ENCODE measurements at places on chromosomes 6 and 20.

GRCh38 chr20:15674253-15675060 lies 898.8 kb downstream of the KIF16B start:
- no peak for DNase-seq

DNA sequence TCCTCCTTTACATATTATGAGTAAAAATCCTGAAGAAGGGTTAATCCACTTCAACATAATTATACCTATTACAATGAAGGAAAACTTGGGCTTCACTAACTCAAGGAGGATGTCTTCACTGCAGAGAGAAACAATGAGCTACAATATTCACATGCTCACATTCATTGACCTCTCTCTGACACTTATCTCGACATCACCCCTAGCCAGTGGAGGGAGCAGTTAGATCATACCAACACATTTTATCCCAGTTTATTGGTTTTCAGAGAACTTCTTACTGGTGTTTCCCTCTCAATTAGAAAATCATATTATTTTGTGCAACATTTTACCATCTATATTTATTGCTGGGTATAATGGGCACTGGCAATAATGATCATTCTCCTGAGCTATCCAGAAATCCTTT lies 646.5 kb downstream of the TENT5A start:
- no peak for DNase-seq

GRCh38 chr20:40241596-40242343 lies 447.3 kb downstream of the MAFB start:
- DNase-seq = no peak

DNA sequence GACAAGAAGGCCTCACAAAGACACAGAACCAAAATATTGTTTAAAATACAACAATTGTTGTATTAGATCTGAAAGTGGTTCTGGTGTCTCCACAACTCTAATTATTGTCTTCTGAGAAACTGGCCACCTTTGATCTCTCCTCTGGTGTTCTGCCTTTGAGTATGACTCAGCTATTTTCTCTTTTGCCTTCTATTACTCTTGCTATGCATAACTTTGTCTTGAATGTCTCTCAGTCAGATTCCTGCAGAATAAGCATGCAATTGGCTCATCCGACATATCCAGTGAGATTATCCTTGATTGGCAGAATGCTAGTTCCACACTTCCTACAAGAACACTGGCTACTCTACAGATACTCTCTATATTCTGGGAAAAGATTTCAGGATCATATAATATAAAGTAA lies 14.3 kb upstream of the EPM2A start:
- no peak for DNase-seq

- no peak for DNase-seq
Observed at GRCh38 chr6:1386038-1386709, 3.2 kb upstream of the FOXF2 start.

- no peak for DNase-seq
Observed at GRCh38 chr20:19625426-19625825, 132.6 kb upstream of the RIN2 start.

DNA sequence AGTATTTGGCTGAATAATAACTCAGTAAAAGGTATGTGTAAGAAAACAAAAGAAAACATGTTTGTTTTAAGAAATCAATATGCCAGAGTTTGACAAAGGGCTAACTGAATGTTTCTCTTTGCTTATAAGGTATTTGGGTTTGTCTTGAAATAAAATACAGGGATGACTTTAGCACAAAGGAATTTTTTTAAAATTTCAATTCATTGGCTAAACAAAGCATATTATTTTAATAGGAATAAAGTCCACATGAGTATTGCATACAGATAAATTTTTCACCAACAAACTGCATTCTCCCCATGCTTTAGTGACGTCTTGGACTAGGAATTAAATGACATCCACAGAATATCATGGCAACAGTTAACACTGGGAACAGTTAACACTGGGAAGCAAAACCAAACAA lies 480.0 kb upstream of the JAG1 start:
- peak; percentile 42 for DNase-seq

DNA sequence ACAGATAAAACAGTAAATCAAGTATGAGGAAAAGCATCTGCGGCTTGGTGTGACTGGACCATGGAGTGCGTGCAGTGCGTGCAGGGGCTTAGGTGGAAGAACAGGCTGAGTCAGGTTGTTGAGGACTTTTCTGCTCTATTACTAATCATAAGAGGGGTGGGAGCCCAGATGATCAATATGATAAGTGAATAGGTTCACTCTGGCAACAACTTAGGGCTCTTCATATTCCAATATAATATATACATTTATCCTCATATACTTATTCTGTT lies 56.4 kb downstream of the PDE10A start:
- DNase-seq = no peak

DNA sequence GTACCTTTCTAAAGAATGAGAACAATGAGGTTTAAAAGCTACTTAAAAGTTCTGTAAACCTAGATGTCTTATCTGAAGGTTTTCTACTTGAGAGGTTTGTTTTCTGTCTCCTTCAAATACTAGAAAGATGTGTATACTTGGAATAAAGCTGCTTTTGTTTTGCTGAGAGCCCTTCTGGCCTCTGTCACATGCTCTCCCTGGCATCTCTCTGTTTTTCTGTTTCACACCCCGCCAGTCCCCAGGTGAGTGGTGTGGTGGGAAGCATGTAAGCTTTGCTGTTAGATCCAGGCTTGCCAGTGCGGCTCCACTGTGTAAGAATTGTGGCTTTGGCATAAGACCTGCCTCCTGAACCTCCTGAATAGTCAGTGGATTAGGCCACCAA lies 56.8 kb downstream of the SNX9 start:
- DNase-seq = peak; percentile 21

GRCh38 chr6:109816452-109817374 lies 125.6 kb downstream of the FIG4 start:
- peak; percentile 99 for DNase-seq

All from NCI-H345 (cell line).